HuH-7 (cell line): ENCODE measurements at places on chromosomes 13 and 19.

GRCh38 chr13:52461265-52461664, 6.0 kb downstream of the CKAP2 start:
- no peak for DNase-seq

DNA sequence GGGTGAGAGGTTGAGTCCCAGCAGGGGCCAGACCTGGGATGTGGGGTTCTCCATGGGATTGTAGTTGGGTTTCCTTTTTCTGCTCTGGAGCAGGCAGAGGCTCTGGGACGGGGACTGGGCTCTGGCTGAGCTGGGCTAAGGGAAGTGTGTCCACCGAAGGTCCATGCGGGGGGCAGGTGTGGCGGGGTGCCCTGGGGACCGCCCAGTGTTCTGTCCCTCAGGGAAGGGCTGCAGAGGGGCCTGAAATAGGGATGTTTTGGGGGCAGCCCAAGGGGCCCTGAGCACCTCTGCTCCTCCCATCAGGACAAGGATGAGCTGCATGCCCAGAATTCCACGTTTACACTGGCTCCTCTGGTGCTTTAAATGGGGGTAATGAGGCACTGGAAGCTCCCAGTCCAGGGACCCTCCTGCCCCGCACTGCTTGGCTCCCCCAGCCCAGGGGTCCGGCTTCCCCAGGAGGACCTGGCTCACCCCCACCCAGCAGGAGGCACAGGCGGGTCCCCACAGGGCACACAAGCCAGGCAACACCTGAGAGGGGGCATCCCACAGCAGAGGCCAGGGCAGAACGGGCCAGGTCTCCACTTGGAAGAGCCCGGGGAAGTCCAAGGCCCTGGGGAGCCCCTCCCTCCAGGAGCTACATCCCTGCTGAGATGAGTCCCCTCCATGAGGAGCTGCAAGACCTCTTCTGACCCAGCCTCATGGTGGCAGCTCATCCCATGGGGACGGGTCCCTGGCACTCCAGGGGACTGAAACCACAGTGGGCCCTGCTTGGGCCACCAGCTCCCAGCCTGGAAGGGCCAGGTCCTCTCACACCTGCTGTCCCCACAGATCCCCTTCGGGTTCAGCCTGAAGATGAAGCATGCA, 14.7 kb upstream of the ZNF14 start:
- DNase-seq: no peak

DNA sequence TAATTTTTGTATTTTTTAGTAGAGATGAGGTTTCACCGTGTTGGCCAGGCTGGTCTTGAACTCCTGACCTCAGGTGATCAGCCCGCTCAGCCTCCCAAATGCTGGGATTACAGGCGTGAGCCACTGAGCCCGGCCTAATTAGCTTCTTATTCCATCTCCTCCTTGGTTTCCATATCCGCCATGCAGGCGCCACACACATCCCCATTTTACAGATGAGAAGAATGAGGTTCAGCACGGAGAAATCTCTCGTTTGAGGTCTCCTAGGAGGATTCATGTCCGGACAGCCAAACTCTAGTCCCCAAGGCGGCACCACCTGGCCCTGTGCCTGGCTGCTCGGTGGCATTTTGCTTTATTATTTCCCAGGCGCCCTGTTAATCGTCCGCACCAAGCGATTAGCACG, 46.2 kb upstream of the PTPRS start:
- no peak for DNase-seq

DNA sequence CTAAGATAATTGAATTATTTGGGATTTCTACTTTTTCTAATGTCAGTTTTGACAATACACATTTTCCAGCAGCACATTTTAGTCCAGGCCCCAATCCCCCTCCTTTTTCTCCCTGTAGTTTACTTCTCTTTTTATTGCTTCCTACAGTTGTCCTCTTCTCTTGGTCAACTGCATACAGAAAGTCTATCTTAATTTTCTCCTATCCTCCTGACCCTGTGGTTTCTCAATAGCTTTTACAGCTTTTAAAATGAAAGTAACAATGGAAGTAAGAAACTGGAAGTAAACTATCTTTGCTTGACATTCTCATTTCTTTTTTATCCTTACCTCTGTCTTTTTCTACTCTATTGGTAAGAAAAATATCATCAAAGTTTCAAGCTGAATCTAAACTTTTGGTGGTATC, 106.5 kb upstream of the OXGR1 start:
- DNase-seq: no peak

- DNase-seq: no peak
Measured at GRCh38 chr13:32903720-32904119, 112.5 kb upstream of the KL start.

DNA sequence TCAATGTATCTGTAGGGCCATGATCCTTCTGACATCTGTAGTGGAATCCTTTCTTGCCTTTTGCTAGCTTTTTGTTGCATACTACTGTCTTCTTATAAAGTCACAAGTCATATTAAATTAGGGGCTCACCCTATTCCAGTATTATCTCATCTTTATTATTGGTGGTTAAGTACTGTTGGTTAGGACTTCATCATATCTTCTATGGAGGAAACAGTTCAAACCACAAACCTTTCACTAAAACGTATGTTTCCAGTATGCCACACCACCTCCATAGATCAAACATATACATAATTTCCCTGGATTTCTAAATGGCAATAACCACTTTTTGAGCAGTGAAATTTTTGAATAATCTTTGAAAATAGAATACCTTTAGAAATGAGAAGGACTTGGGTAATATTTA, 62.8 kb upstream of the PCDH9 start:
- DNase-seq: no peak
